Gastrocnemius medialis (tissue), 4 donors: ENCODE measurements at places on chromosomes 2 and 18. TPM values are rescaled to one million over a fixed set of nuclear protein-coding genes. Genes with fewer than 3 reads are reported as not detected.

- no peaks in the 10 kb centered on the region for H3K4me1 ChIP-seq
- H3K36me3 ChIP-seq = no peaks in the 10 kb centered on the region
- no peak for DNase-seq
- H3K27ac ChIP-seq = no peak overlapping the region
- no peak overlapping the region for H3K4me3 ChIP-seq
- H3K27me3 ChIP-seq = no peaks in the 10 kb centered on the region
Observed at GRCh38 chr2:180077295-180077906, 70.3 kb upstream of the CWC22 start.

GRCh38 chr2:111091811-111092211 is 28.9 kb upstream of the BCL2L11 start:
- no peak for DNase-seq
- no peaks in the 10 kb centered on the region for H3K27me3 ChIP-seq
- H3K36me3 ChIP-seq = no peaks in the 10 kb centered on the region
- no peak overlapping the region for H3K27ac ChIP-seq
- H3K4me1 ChIP-seq = no peaks in the 10 kb centered on the region

SP5 gene
- total RNA-seq = 0.44 TPM

DNA sequence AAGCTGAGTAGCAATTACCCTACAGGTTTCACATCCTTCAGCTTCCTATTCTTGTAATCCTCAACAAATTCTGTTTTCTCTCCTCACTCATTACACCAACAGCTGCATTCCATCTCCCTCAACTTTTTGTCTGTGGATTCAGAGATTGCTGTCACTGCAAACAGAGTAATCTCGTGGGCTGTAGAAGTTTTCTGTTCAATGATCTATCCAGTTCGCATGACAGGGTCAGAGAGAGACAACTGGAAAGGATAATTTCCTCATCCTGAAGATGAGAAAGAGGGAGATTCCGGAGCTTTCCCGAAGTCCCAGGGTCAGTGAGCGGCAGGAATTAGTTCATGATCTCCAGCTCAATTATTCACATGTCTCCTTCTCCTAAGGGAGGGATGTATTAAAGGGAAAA is 75.7 kb downstream of the MYO5B start:
- H3K27me3 ChIP-seq = no peaks in the 10 kb centered on the region
- no peak overlapping the region for H3K4me3 ChIP-seq
- no peaks in the 10 kb centered on the region for H3K4me1 ChIP-seq
- H3K27ac ChIP-seq = no peak overlapping the region

- no peak for DNase-seq
- peaks cover 4% of the 10 kb centered on the region for H3K36me3 ChIP-seq
- H3K4me3 ChIP-seq = no peak overlapping the region
- no peak overlapping the region for H3K27ac ChIP-seq
- no peaks in the 10 kb centered on the region for H3K27me3 ChIP-seq
- H3K4me1 ChIP-seq = no peaks in the 10 kb centered on the region
Observed at GRCh38 chr18:23534276-23534675, 31.0 kb downstream of the RMC1 start.

NAT8 gene
- not detected for total RNA-seq

NBEAL1 gene
- 21.9 TPM for total RNA-seq

MDH1B gene
- total RNA-seq = 0.36 TPM

AFG3L2 gene
- total RNA-seq = 124 TPM

EPAS1 gene
- total RNA-seq = 87.7 TPM

GRCh38 chr18:25228410-25228809 is 123.6 kb downstream of the ZNF521 start:
- H3K36me3 ChIP-seq = no peaks in the 10 kb centered on the region
- no peak overlapping the region for H3K4me3 ChIP-seq
- H3K27ac ChIP-seq = no peak overlapping the region
- no peaks in the 10 kb centered on the region for H3K27me3 ChIP-seq

HOXD11 gene
- not detected for total RNA-seq

DNA sequence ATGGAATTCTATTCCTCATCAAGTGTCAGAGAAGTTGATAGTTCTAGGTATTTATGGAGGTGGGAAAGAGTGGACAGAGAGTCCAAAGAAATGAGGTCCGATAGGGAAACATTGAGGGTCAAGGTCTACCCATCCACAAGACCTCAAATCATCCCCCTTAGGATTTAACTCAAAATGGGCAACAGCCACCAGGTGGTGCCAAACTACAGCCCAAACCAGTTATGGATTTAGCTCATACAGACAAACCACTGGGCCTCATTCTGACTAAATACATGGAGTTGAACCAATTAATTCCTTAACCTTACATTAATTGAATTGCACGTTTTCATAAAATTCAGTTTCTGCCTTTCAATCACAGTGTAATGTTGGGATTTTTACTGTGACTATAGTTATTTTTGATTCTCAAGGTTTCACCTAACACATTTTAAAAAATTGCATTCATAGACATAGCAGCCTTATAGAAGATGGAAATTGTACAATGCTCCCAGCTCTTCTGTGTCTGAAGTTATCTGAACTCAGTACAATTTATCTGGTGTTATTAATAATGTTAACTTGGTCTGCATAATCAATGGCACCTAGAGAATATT is 98.2 kb upstream of the HNMT start:
- no peak overlapping the region for H3K27ac ChIP-seq
- H3K4me1 ChIP-seq = no peaks in the 10 kb centered on the region
- DNase-seq = no peak
- H3K36me3 ChIP-seq = no peaks in the 10 kb centered on the region
- no peaks in the 10 kb centered on the region for H3K27me3 ChIP-seq
- H3K4me3 ChIP-seq = no peak overlapping the region

DNA sequence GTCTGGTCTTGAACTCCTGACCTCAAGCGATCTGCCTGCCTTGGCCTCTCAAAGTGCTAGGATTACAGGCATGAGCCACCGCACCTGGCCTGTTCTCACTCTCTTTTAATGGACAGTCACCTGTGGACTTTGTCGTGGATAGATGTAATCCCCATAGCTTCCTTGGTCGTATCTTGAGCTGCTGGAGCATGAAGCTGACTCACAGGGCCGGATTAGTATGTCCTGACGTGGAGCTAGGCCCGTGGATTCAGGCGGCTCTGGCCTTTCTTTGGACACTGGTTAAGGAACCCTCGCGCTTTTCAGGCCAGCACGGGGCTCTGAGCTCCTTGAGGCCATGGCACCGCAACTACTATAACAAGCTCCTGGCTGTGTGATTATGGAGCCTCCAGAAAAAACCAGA is 27.5 kb upstream of the GBX2 start:
- H3K27me3 ChIP-seq = no peaks in the 10 kb centered on the region
- H3K4me1 ChIP-seq = no peaks in the 10 kb centered on the region
- no peak overlapping the region for H3K4me3 ChIP-seq

DNA sequence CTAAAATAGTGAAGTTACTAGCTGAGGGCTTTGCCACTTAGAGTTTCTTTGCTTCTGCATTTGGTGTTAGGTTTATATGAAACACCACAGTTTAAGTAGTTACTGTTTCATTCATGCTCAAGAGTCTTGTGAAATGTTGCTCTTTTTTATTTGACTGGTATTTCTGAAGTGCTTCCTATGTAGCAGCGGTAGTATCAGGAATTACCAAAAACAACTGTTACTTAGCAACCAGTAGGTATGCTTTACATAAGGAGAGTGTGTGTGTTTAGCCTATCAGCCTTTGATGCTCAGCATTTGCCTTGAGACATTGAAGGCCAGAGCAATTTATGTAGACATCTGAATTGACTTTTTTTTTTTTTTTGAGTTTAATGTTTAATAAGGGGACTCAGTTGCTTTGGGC is 3.6 kb downstream of the DIS3L2 start:
- H3K27ac ChIP-seq = no peak overlapping the region
- no peaks in the 10 kb centered on the region for H3K27me3 ChIP-seq
- H3K36me3 ChIP-seq = no peaks in the 10 kb centered on the region
- no peak overlapping the region for H3K4me3 ChIP-seq

LIMS2 gene
- total RNA-seq = 15.5 TPM

DNA sequence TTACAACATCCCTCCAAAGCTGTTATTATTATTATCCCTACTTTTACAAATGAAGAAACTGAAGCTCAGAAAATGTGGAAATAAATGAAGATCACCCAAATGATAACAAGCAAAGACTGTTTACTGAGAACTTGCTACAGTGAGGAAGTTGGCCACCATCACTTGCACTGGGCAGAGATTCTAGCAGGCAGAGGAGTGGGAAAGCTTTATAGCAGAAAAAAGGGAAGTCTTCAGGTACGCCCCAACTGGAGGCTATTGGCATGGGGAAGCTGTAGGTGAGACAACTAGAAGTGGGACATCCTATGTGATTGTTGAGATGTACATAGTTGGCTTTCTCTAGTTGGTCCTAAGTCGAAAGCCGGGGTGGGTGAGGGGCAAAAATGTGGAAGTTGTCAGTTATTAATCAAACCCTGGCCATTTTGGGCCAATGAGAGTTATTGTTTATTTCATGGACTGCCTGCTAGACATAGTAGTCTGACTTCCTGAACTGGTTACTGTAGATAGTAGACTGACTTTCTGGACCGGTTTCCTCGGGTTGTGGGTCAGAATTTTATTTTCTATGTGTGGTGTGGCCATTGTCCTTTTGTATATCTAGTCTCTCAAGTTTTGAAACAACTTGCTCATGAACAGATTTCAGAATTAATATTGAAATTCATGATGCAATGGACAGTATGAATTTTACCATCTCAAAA is 40.2 kb upstream of the STAT4 start:
- DNase-seq = no peak
- H3K4me1 ChIP-seq = no peaks in the 10 kb centered on the region
- no peaks in the 10 kb centered on the region for H3K36me3 ChIP-seq
- H3K27me3 ChIP-seq = no peaks in the 10 kb centered on the region
- H3K27ac ChIP-seq = no peak overlapping the region
- H3K4me3 ChIP-seq = no peak overlapping the region

GRCh38 chr18:75156139-75156750 is 52.7 kb downstream of the PTGR3 start:
- no peak overlapping the region for H3K4me3 ChIP-seq
- H3K27me3 ChIP-seq = no peaks in the 10 kb centered on the region
- DNase-seq = no peak

DNA sequence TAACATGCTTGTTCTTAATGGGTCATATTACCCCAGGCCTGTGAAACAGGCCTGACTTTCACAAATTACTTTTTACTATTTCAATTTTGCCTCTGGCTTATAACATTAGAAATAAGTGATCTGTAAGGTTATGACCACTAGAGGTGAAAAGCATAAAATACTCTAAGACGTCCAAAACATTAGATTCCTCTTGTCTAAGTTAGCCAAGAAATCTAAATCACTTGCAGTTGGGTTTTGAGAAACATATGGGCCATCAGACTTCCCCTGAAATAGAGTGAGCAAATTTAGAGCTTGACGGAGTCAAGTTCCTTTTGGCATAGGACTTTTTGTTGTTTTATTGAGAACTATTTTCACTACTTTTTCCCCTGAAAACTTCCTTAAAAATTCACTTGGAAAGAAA is 32.7 kb upstream of the RIT2 start:
- no peak overlapping the region for H3K27ac ChIP-seq
- H3K27me3 ChIP-seq = no peaks in the 10 kb centered on the region
- H3K4me1 ChIP-seq = no peaks in the 10 kb centered on the region

CCDC74B gene
- not detected for total RNA-seq

DNA sequence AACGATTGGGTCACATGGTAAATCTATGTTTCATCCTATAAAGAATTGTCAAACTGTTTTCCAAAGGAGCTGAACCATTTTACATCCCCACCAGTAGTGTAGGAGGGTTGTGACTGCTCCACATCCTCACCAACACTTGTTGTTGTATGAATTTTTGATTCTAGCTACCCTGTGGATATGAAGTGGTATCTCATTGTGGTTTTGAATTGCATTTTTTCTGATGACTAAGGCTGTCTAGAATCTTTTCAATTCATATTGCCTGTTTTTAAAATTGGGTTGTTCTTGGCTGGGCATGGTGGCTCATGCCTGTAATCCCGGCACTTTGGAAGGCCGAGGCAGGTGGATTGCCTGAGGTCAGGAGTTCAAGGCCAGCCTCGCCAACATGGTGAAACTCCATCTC is 44.5 kb downstream of the TXNL1 start:
- no peak for DNase-seq
- H3K27me3 ChIP-seq = no peaks in the 10 kb centered on the region
- no peak overlapping the region for H3K27ac ChIP-seq
- H3K4me3 ChIP-seq = no peak overlapping the region
- H3K4me1 ChIP-seq = no peaks in the 10 kb centered on the region
- no peaks in the 10 kb centered on the region for H3K36me3 ChIP-seq

- no peak overlapping the region for H3K4me3 ChIP-seq
- DNase-seq = no peak
- no peaks in the 10 kb centered on the region for H3K27me3 ChIP-seq
- no peak overlapping the region for H3K27ac ChIP-seq
- no peaks in the 10 kb centered on the region for H3K36me3 ChIP-seq
Observed at GRCh38 chr2:207092818-207093217, 72.9 kb downstream of the KLF7 start.
